A673 (cell line): ENCODE measurements at places on chromosomes 16 and 17. TPM values are rescaled to one million over a fixed set of nuclear protein-coding genes. Genes with fewer than 3 reads are reported as not detected.

The EXOC7 gene
- 115 and 117 TPM in 2 replicates for total RNA-seq

The SERPINF2 gene
- 0.28 and 0.37 TPM in 2 replicates for total RNA-seq

The TP53 gene
- total RNA-seq = 32.2 and 34.8 TPM in 2 replicates

DNA sequence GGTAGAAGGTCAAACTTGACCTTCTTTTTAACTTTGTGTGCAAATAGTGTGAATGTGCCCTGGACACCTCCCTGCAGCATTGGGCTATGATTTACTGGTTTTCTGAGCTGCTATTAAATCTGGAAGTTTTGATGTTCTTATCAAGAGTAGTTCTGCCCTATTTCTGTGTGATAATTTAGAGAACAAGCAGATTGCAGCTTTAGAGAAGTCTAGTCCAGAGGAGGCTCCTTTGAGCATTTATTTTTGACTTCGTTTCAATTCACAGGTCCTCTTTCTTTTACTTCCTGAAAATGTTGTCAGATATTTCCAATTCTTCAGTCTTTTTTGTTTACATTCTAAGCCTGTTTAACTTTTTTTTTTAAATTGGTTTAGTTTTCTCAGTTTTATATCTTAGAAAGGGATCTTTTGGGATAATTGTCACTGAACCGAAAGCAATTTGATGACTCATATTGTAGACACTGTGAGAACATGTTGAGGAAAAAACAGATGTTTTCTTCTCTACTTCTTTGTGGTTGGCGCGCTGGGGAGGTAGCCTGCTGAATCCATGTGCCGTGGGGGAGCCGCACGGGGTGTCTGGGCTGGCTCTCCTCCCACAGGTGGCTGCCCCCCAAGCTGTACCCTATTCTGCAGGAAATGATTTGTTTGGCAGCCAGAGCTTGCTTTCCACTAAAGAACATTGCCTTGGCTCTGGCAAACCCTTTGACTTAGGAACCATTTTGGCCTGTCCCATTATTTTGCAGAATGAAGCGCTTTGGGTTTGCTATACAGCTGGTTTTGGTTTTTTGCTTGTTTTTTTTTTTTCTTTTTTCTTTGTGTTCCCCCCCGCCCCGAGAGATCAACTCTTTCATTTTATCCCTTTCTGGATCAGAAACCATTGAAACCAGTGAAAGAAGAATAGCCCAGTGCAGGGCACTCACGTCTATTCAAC is 53.4 kb downstream of the MFSD11 start:
- no peaks in the 10 kb centered on the region for H3K27me3 ChIP-seq
- H3K4me1 ChIP-seq = peaks cover 16% of the 10 kb centered on the region
- peak overlapping the region; percentile 72 for H3K27ac ChIP-seq
- H3K36me3 ChIP-seq = no peaks in the 10 kb centered on the region
- peak overlapping the region; percentile 17 for H3K4me3 ChIP-seq
- DNase-seq = peak; percentile 77

DNA sequence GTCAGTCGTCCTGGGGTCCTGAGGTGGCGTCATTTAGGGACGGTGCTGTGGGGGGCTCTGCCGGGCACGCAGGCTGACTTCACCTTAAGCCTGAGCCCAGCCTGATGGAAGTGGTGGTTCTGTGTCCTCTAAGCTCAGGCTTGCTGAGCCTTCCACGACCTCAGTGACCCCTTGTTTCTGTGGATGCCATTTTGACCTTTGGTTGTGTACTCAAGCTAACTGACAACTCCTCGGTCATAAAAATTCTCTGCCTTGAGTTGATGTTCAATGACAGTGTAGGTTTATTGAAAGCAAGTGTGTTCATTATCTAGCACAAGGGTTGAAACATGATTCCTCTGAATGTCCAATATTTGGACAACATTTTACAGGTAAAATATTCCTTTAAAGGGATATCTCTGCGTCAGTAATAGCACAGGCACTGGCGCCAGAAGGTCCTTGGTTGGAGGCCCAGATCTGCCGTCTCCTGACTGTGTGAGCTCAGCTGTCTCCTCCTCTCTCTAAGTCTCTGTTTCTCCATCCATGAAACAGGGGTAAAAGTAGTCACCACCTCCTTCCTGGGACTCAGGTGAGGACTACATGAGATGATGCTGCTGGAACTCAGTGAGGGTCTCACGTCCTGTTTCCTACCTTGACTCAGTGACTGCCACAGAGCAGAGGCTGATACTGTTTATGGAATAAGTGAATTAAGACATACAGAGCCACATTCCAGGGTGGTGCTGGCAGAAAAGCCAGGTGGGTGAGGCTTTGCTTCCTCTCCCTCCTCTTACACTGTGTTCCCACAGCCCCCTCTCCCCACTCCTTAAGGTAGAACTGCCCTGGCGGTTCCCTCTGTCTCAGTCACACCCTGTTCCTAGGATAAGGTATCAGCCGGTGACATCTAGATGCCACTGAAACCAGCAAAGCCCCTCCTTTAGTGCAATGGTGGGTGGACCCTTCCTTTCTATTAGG is 75.7 kb downstream of the IRF8 start:
- H3K4me1 ChIP-seq = peaks cover 16% of the 10 kb centered on the region
- peaks cover 2% of the 10 kb centered on the region for H3K27me3 ChIP-seq
- H3K36me3 ChIP-seq = no peaks in the 10 kb centered on the region
- DNase-seq = no peak

DNA sequence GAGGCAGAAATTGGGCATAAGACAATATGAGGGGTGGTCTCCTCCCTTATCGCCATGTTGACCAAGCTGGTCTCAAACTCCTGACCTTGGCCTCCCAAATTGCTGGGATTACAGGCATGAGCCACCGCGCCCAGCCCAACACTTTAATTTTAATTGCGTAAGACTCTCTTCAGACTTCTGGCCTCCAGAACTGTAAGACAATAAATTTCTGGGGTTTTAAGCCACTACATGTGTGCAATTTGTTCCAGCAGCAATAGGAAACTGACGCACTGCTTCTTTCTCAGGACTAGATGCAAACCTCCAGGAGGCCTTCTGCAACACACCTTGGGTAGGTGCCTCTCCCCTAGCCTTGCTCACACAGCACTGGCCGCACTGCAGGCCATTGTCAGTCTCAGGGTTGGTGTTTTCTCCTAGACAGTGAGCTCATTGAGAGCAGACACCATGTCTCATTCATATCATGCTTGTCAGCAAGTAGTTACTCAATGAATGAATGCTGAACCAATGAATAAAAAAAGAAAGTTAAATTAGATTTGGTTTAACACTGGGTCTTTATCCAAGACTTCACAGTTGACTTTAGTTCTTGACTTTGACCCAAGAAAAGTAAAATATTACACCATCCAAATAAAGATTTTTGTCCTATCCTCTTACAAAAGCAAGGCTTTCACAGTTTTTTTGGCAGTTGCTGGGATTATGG is 5.5 kb upstream of the ACSF2 start:
- H3K27ac ChIP-seq = peak overlapping the region; percentile 70
- no peaks in the 10 kb centered on the region for H3K36me3 ChIP-seq
- peaks cover 37% of the 10 kb centered on the region for H3K4me1 ChIP-seq

DNA sequence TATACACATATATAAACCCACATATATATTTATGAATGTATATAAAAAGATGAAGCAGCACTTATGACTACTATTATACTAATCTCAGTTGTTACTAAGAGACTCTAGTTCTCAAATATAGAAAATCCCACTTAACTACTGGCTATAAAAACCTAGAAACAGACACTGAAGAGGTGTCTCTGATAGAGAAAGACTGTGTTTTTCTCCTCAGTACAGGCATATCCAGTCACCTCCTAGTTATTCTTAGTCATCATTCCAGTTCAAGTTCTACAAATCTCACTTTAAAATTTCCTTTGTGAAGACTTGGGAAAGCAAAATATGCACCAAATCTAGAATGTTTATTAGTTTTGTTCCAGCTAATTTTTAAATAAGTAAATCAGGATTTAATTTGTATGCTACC is 93.9 kb downstream of the STH start:
- no peaks in the 10 kb centered on the region for H3K27me3 ChIP-seq
- DNase-seq = no peak
- H3K4me3 ChIP-seq = no peak overlapping the region

DNA sequence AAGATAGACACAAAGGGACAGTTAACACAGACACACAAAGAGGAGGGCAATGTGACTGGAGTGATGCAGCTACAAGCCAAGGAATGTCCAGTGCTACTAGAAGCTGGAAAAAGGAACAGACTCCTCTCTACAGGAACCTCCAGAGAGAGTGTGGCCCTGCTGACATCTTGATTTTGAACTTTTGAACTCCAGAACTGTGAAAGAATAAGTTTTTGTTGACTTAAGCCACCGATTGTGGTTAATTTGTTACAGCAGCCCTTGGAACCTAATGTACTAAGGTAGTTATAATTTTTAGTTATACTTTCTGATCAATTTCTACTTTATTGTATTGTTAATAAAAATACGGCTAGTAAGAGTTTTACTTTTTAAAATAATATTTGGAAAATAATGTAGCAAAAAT is 129.1 kb downstream of the MYO1D start:
- no peak overlapping the region for H3K27ac ChIP-seq
- H3K27me3 ChIP-seq = no peaks in the 10 kb centered on the region
- H3K36me3 ChIP-seq = no peaks in the 10 kb centered on the region
- no peaks in the 10 kb centered on the region for H3K4me1 ChIP-seq
- DNase-seq = no peak
- no peak overlapping the region for H3K4me3 ChIP-seq

DNA sequence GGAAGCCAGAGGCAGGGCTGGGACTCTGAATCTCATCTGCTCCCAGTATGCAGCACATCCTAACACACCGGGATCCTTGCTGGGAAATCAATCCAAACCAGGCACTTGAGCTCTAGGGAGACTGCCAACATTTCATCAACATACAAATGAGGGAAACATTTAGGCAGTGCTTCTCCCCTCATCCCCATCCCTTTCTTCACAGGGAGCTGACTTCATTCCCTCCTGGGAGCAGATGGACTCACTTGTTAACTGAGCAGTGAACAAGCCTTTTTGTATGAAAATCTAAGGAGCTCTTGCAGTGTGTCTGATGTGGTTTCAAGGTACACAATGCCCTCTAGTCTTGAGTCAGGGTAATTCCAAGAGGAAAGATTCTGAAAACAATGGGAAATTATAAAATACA is 96.3 kb downstream of the TMEM114 start:
- no peak for DNase-seq
- no peaks in the 10 kb centered on the region for H3K4me1 ChIP-seq
- H3K27ac ChIP-seq = no peak overlapping the region
- no peak overlapping the region for H3K4me3 ChIP-seq
- H3K36me3 ChIP-seq = no peaks in the 10 kb centered on the region

GRCh38 chr17:43326490-43327275 is 72.1 kb upstream of the ARL4D start:
- no peaks in the 10 kb centered on the region for H3K36me3 ChIP-seq
- no peaks in the 10 kb centered on the region for H3K4me1 ChIP-seq
- H3K4me3 ChIP-seq = no peak overlapping the region
- no peak overlapping the region for H3K27ac ChIP-seq

DNA sequence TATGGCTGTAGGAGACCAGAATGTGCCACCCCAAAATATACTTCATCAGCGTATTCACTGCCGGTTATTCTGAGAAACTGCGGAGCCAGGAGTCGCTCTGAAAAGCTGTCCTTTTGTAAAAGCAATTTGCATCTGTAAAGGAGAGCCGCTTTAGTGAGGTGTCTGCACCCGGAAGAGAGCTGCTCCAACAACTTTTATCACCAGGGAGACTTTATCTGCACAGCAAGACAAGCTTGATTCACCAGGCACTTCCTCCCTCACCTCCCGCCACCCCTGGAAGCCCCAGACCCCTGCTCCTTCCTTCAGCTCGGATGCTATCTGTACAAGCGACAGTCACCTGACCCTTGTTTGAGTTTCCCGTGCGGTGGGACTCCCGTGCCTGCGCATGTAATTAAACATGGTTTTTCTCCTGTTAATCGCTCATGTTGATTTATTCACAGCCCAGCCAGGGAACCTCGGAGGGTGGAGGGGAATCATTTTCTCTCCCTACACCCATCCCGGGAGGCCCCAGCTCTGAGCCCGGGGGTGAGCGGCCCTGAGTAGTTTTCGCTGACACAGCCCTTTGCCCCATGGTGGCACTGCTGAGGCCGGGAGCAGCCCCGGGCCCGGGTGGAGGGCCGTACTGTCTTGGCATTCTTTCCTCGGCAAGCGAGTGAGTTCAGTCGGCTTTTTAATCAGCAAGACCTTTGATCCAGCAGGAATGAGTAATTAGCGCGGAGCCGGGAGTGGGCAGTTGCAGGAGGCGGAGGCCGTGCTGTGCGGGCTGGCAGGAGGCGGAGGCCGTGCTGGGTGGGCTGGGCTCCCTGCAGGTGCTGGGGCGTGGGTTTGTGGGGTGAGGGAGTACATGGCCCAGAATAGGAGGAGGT is 222.7 kb upstream of the CIBAR2 start:
- no peaks in the 10 kb centered on the region for H3K27me3 ChIP-seq
- H3K27ac ChIP-seq = peak overlapping the region; percentile 27
- H3K36me3 ChIP-seq = no peaks in the 10 kb centered on the region
- no peak overlapping the region for H3K4me3 ChIP-seq

- no peak overlapping the region for H3K27ac ChIP-seq
- peaks cover 6% of the 10 kb centered on the region for H3K27me3 ChIP-seq
- DNase-seq = peak; percentile 58
- peak overlapping the region; percentile 45 for H3K4me3 ChIP-seq
These were observed 137.2 kb upstream of the RPH3AL start for GRCh38 chr17:489758-490329.

GRCh38 chr17:66383333-66383732 is 80.9 kb downstream of the PRKCA start:
- H3K36me3 ChIP-seq = no peaks in the 10 kb centered on the region
- no peak overlapping the region for H3K4me3 ChIP-seq
- H3K4me1 ChIP-seq = peaks cover 5% of the 10 kb centered on the region
- H3K27me3 ChIP-seq = no peaks in the 10 kb centered on the region
- no peak overlapping the region for H3K27ac ChIP-seq
